Esophagus squamous epithelium (tissue), 5 donors: ENCODE measurements at places on chromosomes 7 and 10. TPM values are rescaled to one million over a fixed set of nuclear protein-coding genes. Genes with fewer than 3 reads are reported as not detected.

DNA sequence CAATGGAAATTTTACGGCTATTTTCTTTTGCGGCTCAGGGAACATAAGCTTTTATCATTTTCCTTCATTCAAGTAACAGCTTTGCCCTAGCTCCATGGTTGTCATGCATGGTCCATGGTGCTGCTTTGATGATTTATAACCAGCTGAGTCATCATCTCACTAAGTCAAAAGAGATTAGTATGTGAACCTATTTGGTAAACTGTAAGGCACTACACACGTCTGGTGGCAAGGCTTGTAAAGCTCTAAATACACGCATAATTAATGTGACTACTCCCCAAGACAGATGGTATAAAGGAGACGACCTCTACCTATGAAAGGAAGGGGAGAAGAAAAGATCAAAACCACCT, 340.2 kb downstream of the KCNMA1 start:
- no peak overlapping the region for H3K4me3 ChIP-seq
- H3K4me1 ChIP-seq, result no peaks in the 10 kb centered on the region
- H3K27ac ChIP-seq, result no peak overlapping the region
- DNase-seq, result no peak
- no peaks in the 10 kb centered on the region for H3K27me3 ChIP-seq

- H3K27me3 ChIP-seq, result peaks cover 22% of the 10 kb centered on the region
- no peak for DNase-seq
- H3K27ac ChIP-seq, result no peak within 1 kb of the TSS
- no peaks in the 10 kb centered on the region for H3K36me3 ChIP-seq
- H3K4me1 ChIP-seq, result peaks cover 13% of the 10 kb centered on the region
Observed at GRCh38 chr10:103276896-103277712, at the start of gene INA. INA (plus strand) TSS chr10:103277138; CDS start chr10:103277212, 74 bp downstream.

The GRID1 gene
- total RNA-seq, result 0.76 TPM

DNA sequence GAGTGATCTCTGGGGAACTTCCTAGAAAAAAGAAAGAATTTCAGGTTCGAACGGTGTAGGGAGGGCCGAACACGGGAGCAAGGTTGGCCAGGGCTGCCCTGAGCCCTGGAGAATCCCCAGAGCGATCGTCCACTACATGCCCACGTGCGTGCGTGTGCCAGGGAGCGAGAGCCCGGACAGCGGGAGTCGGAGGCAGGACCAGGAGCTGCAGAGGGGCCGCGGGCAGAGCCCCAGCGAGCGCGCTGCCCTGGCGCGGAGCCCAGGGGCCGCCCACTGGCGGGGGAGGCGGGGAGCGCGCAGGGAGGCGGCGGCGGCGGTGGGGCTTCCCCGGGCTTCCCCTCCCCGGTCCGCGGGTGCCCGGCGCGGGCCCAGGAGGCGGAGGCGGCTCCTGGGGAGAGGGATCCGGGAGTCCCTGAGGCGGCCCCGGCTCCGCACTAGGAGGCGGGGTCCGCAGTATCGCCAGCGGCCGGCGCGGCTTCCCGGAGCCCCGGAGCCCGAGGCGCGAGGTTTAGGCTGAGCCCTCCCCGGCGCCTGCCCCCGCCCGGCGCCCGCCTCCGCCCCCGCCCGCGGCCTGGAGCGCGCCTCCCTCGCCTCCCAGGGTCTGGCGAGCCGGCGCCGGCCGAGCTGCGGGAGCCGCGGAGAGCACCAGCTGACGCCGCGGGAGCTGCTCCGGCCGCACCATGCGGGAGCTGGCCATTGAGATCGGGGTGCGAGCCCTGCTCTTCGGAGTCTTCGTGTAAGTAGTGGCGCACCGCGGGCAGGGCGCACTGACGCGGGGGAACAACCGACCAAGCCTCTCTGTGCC, at the start of gene PLPP4:
PLPP4 (plus strand) TSS at position 602 of the 805 bp plus-strand sequence; CDS start at position 681, 79 bp downstream.
- H3K27me3 ChIP-seq, result peaks cover 13% of the 10 kb centered on the region
- DNase-seq, result no peak
- no peaks in the 10 kb centered on the region for H3K36me3 ChIP-seq
- H3K4me1 ChIP-seq, result peaks cover 7% of the 10 kb centered on the region

- DNase-seq, result no peak
- H3K4me3 ChIP-seq, result no peak overlapping the region
- H3K36me3 ChIP-seq, result no peaks in the 10 kb centered on the region
- no peak overlapping the region for H3K27ac ChIP-seq
- H3K4me1 ChIP-seq, result no peaks in the 10 kb centered on the region
Observed at GRCh38 chr10:68550747-68551411, 9.3 kb upstream of the TET1 start.

DNA sequence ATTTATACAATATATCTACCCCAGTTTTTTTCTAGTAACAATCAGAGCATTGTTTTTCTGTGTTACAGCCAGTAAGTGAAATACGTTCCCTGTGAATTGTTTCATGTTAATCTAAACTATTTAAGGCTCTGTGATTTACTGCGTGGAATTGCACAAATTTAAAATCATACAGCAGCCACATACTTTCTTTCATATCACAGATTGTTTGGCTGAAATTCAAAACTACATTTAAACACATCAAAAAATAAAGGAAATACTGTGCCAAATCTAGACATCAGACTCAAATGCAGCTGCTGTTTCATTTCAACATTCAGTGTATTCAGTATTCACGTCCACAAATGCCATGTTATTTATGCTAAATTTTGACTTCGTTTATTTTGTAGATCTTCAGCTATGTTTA, 242.6 kb upstream of the HGF start:
- no peak for DNase-seq
- no peak overlapping the region for H3K27ac ChIP-seq
- H3K36me3 ChIP-seq, result no peaks in the 10 kb centered on the region
- no peak overlapping the region for H3K4me3 ChIP-seq
- H3K4me1 ChIP-seq, result no peaks in the 10 kb centered on the region
- no peaks in the 10 kb centered on the region for H3K27me3 ChIP-seq

DNA sequence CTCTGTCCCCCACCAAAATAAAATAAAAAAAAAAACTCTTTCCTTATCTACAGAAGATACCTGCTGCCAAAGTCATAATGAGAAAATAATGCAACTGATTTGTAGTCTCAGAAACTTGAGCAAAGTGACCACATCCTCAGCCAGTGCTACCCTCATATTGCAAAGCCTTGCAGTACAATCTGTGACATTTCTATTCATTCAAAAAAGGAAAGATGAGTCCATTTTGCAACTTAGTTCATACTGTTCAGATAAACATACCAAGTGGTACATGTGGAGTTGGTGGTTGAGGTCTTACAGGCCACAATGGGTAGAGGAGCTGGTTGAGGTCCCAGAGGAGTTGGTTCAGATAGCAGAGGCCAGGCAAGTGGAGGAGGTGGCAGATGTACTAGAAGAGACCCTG, 6.5 kb upstream of the EIF5AL1 start:
- no peak overlapping the region for H3K27ac ChIP-seq
- no peaks in the 10 kb centered on the region for H3K36me3 ChIP-seq
- no peak for DNase-seq
- H3K4me1 ChIP-seq, result no peaks in the 10 kb centered on the region
- no peaks in the 10 kb centered on the region for H3K27me3 ChIP-seq

The LRRTM3 gene
- not detected for total RNA-seq

The CHCHD3 gene
- 41.8 TPM for total RNA-seq

DNA sequence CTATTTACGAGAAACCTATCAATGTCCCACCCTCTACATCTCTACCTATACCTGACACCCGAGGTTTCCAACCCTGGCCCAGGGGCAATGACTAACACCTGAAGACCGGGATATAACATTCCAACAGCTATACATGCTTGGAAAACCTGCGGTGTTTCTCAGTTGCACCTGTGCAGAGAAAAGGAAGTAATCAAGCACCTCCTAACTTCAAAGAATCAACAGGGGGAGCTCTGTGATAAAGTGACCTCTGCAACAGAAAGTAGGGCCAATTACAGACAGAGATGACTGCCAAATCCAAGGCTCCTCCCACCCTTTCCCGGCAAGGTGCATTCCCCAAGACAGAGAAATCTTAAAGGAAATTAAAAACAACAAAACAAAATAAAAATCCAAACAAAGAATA, 41.3 kb downstream of the CCDC6 start:
- H3K27me3 ChIP-seq, result no peaks in the 10 kb centered on the region
- peaks cover 15% of the 10 kb centered on the region for H3K4me1 ChIP-seq
- DNase-seq, result no peak
- peaks cover 7% of the 10 kb centered on the region for H3K36me3 ChIP-seq

- no peaks in the 10 kb centered on the region for H3K36me3 ChIP-seq
- H3K4me1 ChIP-seq, result peaks cover 29% of the 10 kb centered on the region
- H3K27me3 ChIP-seq, result no peaks in the 10 kb centered on the region
- peak overlapping the region; percentile 61 for H3K27ac ChIP-seq
Observed at GRCh38 chr7:30914596-30914995, 2.9 kb downstream of the AQP1 start.

GRCh38 chr7:7607010-7607409, 33.5 kb upstream of the UMAD1 start:
- no peaks in the 10 kb centered on the region for H3K36me3 ChIP-seq
- no peaks in the 10 kb centered on the region for H3K4me1 ChIP-seq
- no peaks in the 10 kb centered on the region for H3K27me3 ChIP-seq
- no peak overlapping the region for H3K27ac ChIP-seq
- H3K4me3 ChIP-seq, result no peak overlapping the region

DNA sequence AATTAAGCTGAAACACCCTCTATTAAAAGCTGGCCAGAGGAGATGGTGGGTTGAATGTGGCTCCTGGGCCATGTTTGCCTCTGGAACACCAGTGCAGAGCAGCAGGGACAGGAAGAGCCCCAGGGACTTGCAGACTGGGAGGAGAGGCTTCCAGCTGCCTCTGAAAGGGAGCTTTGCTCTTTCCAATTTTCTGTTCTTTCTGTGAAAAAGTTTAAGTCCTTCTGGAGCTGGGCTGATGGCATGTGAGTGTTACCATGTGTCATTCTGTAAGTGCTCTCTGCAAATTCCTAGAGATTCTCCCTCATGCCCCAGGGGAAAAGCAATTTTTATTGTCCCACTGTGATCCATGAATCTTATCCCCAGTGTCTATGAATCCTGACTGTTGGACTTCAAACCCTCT, 112.8 kb upstream of the LANCL2 start:
- no peak for DNase-seq
- peaks cover 3% of the 10 kb centered on the region for H3K27me3 ChIP-seq
- no peak overlapping the region for H3K4me3 ChIP-seq
- H3K36me3 ChIP-seq, result no peaks in the 10 kb centered on the region
- H3K4me1 ChIP-seq, result peaks cover 21% of the 10 kb centered on the region
- no peak overlapping the region for H3K27ac ChIP-seq

DNA sequence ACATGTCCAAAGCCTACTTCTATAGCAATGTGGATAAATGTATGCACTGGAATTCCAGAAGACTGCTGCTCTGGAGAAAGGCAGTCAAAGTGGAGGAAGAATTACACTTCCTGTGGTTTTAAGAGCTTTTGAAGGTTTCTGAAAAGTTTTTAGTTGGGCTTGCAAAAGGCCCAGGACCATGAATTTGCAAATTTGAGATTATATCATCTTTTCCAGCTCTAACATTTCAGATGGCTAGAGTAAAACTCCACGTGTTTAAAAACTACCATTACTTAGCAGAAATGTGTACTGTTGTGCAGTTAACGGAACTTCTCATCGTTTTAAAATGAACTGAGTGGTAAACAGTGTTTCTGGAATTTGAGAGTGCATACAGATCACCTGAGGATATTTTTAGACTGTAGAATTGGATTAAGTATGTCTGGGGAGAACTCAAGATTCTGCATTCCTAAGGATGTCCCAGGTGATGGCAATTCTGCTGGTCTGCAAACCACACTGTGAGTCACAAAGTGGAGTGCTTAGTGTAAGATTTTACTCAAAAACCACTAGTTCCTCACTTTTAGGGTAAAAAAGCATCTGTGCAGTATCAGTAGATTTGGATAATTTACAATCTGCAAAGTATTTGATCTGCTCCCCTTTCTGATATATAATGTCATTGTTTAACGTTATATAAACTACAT, 32.9 kb upstream of the CCDC71L start:
- no peak for DNase-seq
- H3K27ac ChIP-seq, result no peak overlapping the region
- no peaks in the 10 kb centered on the region for H3K4me1 ChIP-seq

DNA sequence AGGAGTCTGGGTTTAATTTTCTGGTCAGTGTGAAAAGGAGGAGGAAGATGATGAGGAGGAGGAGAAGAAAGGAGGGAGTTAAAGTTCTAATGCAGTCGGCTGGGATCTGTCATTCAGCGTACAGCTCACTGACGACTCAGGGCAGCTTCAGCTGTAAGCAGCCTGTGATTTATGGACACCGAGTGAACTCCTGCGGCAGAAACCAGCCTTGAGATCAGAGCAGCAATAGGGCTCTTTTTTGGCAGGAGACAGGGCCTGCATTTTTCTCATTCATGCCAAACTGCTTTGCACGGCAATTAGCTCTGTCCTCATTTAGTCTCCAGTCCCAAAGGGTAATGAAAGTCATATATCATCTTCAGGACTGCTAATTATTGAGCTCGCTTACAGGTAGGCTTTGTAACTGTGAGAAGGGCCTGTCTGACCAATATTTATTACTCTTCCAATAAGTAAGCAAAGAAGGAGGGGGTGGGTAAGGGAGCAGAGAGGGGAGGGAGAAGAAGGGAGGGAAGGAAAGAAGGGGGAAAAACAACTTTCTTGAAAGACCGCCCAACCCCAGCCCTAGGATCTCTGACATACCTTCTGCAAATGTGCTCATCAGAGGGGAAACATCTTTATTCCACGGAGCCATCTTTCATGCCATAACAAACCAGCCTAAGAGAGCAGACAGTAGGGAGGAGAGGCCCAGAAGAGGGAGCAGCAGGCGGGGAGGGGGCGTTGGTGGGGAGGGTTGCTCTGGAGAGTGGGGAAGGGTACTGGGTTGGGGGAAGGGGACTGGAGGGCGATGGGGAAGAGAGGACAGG, 48.1 kb upstream of the COMTD1 start:
- no peaks in the 10 kb centered on the region for H3K27me3 ChIP-seq
- no peaks in the 10 kb centered on the region for H3K36me3 ChIP-seq
- H3K4me3 ChIP-seq, result peak overlapping the region; percentile 21
- DNase-seq, result no peak

- no peak overlapping the region for H3K4me3 ChIP-seq
- no peaks in the 10 kb centered on the region for H3K27me3 ChIP-seq
- no peaks in the 10 kb centered on the region for H3K4me1 ChIP-seq
Observed at GRCh38 chr7:13144673-13145072, 457.2 kb downstream of the ARL4A start.

DNA sequence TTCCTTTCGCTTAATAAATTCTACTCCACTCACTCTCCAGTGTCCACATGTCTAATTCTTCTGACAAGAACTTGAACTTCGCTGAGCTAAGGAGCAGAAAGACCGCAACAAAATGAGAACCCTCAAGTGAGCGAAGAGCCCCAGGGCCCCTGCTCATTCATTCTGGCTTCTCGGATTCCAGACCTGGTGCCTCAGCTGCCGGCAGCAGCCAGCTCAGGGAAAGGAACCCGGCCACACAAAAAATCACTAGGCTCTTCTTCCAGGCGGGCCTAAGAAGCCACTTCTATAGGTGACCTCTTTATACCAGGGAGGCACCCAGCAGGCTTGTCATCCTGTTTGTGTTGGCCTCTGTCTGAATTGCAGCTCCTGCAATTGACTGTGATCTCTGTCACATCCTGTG, 33.3 kb downstream of the OTUD1 start:
- H3K4me1 ChIP-seq, result no peaks in the 10 kb centered on the region
- H3K27me3 ChIP-seq, result no peaks in the 10 kb centered on the region
- no peak overlapping the region for H3K4me3 ChIP-seq
- no peaks in the 10 kb centered on the region for H3K36me3 ChIP-seq
